ENCODE measurements at places on chromosomes 3 and 15. TPM values are rescaled to one million over a fixed set of nuclear protein-coding genes. Genes with fewer than 3 reads are reported as not detected.

DNA sequence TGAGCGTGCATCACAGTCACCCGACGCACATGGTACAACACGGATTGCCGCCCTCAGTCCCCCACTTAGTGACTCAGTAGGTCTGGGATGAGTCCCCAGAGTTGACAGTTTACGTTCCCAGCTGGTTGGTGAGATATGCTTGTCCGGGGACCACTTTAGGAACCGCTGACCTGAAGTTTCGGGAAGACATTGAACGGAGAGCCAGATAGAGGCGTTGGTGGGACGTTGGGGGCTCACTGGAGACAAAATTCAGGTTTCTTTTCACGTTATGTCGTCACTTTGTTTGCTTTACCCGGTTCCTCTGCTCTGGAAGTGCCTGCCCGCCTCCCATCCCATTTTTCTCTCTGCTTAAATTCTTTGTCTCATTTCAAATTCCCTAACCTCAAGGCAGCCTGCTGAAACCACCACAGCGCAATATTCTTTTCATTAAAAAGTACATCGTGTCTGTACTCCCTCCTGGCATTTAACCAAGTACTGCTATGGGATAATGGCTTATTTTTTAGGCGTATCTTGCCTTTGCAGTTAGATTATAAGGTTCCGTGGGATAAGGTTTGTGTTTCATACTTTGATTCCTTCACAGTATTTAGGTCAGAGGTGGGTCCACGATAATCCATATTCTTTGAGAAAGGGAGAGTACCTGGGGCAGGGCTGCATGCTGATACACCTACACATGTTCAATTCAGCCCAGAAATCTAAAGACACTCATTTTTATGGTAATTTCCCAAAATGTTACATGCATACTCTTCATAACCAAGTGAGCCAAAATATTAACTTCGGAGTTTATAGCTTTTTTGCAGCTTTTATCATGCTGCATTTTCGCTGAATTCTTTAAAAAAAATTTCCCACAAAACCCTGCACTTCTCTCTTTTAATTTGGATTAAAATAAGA is 921 bp downstream of the LMLN start:
- peak; percentile 24 for DNase-seq

DNA sequence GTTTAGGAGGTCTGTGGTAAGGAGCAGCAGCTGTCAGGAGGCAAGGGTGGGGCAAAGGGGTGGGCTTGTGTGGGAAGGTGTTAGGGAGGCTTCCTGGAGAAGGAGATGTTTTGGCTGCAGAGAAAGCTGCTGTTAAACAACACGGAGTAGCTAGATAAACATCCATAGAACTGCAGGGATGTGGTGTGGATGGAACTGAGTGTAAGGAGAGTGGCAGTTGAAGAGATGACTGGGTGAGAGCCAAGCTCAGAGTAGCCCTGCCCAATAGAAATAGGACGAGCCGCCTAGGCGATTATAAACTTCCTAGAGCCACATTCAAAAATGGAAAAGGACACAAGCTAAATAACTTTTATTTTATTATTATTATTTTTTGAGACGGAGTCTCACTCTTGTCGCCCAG is 19.9 kb downstream of the RPLP1 start:
- DNase-seq = peak; percentile 38

- no peak for DNase-seq
These were observed 42.0 kb downstream of the WDR49 start for GRCh38 chr3:167611718-167612117.

GRCh38 chr3:190124067-190124466 is 3.4 kb upstream of the P3H2 start:
- DNase-seq = no peak

DNA sequence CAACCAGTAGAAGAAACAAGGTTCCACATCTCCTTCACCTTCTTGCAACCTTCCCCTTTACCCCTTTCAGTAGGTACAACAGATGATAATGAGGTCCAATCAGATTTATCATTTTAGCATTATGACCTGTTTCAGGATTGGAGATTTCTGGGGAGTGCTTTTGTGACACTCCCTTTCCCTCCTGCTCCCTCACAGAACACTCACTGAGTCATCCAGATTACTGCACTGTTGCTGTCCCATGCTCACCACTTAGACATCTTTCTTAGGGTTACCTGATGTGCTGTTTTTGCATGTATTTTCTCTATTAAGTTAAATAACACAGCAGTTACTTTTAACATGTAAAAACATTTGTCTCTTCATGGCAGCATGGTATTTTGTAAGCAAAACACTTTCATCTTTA is 118.5 kb downstream of the MFSD1 start:
- DNase-seq = no peak

DNA sequence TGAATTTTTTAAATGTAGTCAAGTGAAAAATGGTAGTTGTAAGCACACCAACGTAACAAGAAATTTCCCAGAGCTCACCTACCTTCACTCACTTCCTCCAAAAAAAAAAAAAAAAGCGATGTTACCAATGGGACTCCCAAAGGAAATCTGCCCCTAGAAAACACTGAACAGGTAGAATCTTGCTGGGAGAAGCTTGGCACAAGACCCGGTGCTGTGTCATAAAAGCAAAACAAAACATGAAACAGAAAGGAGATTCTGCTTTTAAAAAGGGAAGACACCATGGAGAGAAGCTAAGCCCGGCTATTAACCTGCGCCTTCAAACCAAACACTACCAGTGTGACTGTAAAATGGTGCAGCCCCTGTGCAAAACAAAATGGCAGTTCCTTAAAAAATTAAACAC is 40.5 kb downstream of the PGPEP1L start:
- no peak for DNase-seq

- no peak for DNase-seq
These were observed 288.9 kb downstream of the EFHB start for GRCh38 chr3:19645093-19645492.

DNA sequence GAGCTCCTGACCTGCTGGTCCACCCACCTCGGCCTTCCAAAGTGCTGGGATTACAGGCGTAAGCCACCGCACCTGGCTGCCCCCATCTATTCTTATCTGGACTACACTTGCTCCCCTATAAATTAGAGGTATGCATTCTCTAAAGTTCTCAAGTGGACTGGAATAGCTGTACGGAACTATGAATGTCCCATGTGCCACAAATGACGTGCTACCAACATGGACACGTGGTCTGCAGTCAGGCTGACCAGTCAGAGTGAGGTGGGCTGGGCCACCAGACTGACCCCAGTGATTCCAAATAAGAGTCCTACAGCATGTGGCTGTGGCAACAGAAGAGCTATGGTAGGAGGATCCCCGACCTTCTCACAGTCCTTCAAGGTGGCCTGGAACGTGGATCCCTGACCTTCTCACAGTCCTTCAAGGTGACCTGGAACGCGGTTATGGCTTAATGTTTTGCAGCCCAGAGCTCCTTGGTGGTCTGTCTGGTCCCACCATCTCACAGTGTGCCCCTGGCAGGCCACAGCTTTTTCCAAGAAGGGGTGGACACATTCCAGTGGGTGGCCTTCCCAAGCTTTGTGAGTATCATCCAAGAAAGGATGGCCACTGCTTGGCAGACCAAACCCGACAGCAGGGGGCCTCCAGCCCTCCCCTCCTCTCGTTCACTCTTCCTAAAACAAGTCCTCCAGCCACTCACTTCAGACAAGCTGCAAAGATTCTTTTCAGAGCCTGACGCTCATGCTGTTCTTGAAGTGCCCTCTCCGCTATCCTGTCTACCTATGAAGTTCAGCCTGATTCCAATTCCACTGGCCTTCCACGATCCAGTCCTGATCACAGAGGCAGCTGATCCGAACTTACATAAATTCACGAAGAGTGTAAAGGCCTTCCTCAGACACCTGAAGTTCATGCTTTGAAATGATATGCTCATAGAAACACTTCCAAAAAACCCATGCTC is 4.4 kb downstream of the ADAMTS17 start:
- DNase-seq = no peak

DNA sequence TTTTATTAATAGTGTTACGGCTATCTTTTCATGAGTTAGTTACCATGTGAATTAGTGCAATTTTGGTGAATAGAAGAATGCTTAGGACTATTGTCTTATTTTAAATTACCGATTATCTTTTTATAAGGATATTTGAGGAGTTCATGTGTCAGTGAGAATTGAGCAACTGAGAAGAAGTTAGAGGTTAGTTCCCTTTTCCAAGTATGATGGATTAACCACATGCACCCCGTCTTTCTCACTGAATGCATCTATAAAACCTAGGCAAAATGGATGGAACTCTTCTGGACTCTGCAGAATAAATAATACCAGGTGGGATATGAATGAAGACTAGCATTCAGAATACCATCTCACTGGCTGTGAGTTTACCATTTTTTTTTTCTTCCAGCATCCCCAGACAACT is 74.3 kb downstream of the TCF12 start:
- DNase-seq = no peak

SH3GL3 gene
- polyA plus RNA-seq = 0.05 TPM

C2CD4B gene
- not detected for polyA plus RNA-seq

SIN3A gene
- polyA plus RNA-seq = 23.0 TPM

SLC2A2 gene
- not detected for polyA plus RNA-seq

PFN2 gene
- 627 TPM for polyA plus RNA-seq

Data from fibroblast of lung (primary cell).